ENCODE measurements at places on chromosomes 4 and X.

- no peak for DNase-seq
Measured at GRCh38 chrX:85111347-85111746, 107.7 kb downstream of the APOOL start.

DNA sequence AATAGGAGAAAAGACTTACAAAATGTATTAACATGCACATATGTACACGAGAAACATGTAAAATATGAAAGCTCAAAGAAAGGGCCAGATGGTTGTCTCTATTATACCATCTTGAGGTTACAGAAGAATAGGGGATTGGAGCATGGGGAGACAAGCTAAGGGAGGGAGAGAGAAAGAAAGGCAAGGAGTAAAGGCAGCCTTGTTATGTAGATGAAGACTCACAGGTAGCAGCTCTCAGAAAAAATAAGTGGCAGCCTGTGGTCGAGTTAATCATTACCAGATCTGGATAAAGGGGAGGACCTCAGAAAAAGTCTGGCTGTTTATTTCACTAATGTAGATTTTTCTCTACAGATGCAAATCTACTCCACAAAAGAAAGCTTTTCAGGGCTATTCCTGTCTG lies 26.6 kb upstream of the PPP1R2C start:
- DNase-seq: no peak

DNA sequence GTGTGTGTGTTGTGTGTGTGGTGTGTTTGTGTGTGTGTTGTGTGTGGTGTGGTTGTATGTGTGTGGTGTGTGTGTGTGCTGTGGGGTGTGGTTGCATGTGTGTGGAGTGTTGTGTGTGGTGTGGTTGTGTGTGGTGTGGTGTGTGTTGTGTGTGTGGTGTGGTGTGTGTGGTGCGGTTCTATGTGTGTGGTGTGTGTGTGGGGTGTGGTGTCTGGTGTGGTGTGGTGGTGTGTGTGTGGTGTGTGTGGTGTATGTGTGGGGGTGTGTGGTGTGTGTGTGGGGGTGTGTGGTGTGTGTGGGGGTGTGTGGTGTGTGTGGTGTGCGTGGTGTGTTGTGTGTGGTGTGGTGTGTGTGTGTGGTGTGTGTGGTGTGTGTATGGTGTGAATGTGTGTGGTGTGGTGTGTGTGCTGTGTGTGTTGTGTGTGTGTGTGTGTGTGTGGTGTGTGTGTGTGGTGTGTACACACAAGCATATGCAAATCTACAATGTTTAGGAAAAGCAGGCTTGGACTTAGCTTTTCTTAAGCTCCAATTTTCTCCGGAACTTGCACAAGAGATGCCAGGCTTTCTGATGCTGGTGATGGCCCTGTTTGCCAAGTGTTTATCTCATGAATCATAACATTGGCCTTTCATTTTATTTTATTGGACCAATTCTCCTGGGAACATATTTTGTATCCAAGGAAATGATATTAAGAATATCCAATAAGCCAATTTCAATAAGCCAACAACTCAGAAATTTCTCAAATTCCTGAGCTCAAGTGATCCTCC lies 148.7 kb downstream of the SPATA18 start:
- DNase-seq: no peak

GRCh38 chrX:32045149-32045548 lies 973.3 kb upstream of the FTHL17 start:
- no peak for DNase-seq

- DNase-seq: no peak
Measured at GRCh38 chr4:87589531-87589930, 18.8 kb upstream of the DSPP start.

DNA sequence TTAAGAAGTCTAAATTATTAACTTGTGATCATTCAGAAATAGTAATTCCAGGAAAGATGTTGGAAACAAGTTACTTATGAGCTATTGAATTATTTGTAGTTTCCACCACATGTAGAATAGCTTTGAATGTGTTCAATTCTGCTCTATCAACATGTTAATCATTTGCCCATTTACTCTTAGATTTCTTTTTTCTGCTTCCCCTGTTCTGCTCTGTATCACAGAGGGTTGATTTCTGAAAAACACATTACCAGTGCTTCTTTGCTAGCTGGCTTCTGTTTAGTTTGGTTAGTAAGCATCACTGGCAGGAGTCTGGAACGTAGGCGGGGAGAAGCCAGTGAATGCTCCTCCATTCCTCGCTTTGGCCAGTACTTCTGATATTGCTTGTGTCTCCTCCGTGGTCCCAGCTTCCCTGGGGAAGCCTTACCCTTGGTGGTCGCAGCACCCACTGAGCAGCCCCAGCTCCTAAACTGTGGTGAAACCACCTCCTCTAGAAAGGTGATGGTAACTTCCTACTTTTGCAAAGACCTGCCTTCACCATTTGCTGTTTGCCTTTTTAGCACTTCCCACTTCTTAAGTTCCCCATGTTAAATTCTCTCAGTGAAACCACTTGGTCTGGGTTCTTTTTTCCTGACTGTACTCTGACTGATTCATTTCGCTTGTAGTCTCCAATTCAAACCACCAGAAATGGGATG lies 40.3 kb upstream of the GALNT7 start:
- no peak for DNase-seq

GRCh38 chrX:151099001-151099400 lies 77.4 kb upstream of the GPR50 start:
- no peak for DNase-seq

- DNase-seq: no peak
Measured at GRCh38 chr4:179836179-179837075, 2394.2 kb upstream of the AGA start.

- DNase-seq: no peak
Measured at GRCh38 chrX:119755981-119756533, 2.3 kb upstream of the SOWAHD start.

- DNase-seq: no peak
Measured at GRCh38 chr4:67922697-67923096, 38.9 kb upstream of the TMPRSS11D start.

GRCh38 chr4:113435893-113436292 lies 325.6 kb downstream of the CAMK2D start:
- no peak for DNase-seq

GRCh38 chr4:169922632-169923276 lies 103.4 kb downstream of the MFAP3L start:
- DNase-seq: no peak

DNA sequence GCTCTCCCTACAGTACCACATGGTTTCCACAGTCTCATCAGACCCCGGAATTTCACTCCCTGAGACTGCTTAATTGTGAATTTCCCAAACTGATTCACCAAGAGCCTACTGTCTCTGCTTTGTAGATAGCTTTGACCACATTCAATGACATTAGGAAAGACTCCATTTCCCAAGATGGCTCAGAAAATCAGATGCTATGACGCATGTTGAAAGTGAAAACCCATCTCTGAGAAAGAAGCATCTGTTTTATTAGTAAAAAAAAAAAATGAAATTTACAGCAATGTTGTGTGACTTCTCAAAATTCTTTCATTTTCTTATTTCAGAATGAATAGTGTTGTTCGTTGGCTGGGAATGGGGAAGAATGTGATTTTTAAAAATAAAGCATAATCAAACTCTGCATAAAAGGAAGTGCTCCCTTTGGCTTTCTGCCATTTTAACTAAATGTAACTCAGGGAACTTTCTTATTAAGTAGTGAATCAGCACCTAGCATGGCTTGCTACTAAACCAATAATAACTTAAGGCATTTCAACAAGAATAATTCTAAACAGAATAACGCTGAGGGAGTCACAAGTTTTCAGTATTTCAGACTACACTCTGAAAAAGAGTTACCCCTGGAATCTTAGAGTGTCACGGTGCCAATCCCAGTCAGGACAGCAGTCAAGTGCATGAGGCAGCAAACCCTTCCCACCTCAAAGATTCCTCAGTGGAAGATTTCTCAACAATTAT lies 97.4 kb upstream of the MYOZ2 start:
- DNase-seq: no peak

DNA sequence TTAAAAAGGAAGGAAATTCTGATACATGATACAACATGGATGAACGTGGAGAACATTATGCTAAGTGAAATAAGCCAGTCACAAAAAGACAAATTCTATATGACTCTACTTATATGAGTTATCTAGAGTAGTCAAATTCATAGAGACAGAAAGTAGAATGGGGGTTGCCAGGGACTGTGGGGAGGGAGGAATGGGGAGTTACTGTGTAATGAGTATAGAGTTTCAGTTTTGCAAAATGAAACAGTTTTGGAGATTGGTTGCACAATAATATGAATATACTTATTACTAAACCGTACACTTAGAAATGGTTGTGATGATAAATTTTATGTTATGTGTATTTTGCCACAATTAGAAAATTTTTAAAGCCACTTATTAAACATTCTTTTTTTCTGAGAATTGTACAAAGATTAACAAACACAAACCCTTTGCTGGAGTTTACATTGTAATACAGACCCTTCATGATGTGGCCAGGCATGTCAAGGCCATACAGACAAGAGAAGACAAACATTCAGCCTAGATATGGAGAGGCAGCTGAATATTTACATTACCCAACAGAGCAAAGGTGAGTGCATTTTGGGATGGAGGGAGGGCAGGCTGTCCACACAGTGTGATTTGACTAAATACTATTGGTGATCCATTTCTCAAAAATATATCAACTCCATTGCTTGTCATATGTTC lies 21.2 kb upstream of the GPC3 start:
- no peak for DNase-seq

- DNase-seq: no peak
Measured at GRCh38 chrX:54288968-54289367, 68.9 kb downstream of the WNK3 start.

- no peak for DNase-seq
Measured at GRCh38 chrX:116272861-116273260, 102.3 kb downstream of the AGTR2 start.

DNA sequence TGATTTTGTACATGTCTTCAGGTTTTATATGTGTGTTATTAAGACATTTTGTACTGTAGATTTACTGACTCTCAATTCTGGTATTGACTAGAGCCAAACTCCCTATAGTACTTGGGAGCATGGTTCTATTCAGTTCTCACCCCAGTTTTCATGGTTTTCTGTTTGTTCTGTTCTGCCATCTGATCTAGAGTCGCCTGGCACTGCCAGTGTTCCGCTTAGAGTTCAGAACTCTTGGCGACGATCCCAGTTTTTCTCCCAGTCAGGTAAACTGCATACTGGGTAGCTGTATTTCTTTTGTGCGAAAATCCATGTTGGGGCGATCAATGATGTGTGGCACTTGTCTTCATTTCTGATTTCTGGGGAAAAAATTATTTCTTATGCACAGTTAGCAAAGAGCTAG lies 78.0 kb downstream of the PHOX2B start:
- DNase-seq: no peak

DNA sequence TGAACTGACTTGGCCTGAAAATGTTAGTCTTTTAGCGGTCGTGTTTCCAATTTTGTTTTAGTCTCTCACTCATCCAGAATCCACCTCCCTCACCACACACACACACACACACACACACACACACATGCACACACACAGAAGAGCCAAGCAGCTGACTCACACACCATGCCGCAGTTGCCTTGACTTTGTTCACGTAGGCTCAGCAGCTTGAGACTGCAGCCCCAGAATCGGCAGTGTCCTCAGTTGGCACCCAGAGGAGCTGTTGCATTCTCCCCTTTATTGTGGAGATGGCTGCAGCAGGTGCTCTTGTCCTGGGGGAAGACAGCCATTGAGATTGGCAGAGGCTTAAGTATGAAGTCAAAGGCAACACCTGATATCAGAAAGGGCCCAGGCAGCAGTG lies 20.9 kb upstream of the XPNPEP2 start:
- no peak for DNase-seq

- DNase-seq: no peak
Measured at GRCh38 chrX:7198499-7198898, 50.5 kb upstream of the PUDP start.

DNA sequence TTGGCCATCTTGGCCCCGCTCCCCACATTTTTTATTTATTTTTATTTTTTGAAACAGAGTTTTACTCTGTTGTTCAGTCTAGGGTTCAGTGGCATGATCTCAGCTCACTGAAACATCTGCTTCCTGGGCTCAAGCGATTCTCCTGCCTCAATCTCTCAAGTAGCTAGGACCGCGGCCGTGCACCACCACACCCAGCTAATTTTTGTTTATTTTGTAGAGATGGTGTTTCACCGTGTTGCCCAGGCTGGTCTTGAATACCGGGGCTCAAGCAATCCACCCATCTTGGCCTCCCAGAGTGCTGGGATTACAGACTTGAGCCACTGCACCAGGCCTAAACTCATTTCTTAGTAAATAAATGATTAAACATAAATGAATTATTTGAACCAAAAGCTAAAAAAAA lies 322.0 kb upstream of the LCORL start:
- no peak for DNase-seq

DNA sequence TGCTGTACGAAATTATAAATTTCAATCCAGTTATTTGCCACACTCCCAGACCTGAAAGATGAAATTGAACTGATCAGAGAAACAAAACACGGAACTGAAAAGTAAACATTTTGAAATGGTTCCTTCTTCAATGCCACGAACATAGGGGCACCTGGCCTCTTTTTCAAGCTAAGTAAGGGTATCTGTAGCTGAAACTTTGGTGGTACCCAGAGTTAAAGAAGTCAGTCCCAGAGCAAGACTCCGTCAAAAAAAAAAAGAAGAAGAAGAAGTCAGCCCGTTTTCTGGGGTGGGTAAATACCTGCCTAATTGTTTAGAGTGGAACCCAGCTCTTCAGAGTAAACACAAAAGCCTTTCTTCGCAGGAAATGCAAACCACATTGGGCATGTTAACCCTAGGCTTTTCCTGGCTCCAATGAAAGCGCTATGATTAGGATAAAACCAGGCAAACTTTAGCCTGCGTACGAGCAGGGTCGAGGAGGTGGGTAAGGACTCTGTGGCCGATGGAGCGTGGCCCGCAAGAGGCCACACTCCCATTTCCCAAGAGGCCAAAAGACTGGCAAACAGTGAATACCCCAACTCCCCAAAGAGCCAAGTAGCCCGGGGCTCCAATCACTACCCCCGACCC lies 1.3 kb downstream of the ANTXR2 start:
- no peak for DNase-seq

DNA sequence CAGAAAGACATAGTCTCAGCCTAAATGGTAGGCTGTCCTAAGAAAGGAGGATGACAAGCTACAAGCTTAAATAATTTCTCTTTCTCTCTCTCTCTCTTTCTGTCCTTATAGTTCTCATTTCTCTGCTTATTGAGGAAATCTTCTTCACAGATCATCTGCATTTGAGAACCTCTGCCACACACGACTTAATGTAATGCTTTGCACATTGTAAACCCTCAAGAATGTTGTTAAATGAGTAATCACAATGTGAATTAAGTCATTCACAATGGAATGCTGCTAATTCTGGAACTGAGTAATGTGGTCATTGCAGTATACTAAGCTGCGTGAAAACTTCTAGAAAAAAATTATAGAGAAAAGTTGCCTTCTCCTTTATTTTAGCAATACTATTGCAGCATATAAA lies 508.9 kb upstream of the FTHL17 start:
- DNase-seq: no peak

DNA sequence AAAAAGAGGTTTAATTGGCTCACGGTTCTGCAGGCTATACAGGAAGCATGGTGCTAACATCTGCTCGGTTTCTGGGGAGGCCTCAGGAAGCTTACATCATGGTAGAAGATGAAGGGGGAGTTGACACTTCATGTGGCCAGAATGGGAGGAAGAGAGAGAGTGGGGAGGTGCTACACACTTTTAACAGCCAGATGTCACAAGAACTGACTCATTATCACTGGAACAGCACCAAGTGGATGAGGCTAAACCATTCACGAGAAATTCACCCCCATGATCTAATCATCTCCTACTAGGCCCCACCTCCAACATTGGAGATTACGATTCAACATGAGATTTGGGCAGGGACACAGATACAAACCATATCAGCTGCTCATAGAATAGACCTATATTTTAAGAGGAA lies 255.8 kb downstream of the OPHN1 start:
- DNase-seq: no peak
